ENCODE measurements at places on chromosomes 7 and 10.

GRCh38 chr10:113386005-113386404, 166.8 kb upstream of the HABP2 start:
- no peak for DNase-seq

GRCh38 chr7:99024066-99024465, 119.8 kb downstream of the SMURF1 start:
- no peak for DNase-seq

GRCh38 chr10:24938076-24938475, 14.3 kb downstream of the PRTFDC1 start:
- no peak for DNase-seq

DNA sequence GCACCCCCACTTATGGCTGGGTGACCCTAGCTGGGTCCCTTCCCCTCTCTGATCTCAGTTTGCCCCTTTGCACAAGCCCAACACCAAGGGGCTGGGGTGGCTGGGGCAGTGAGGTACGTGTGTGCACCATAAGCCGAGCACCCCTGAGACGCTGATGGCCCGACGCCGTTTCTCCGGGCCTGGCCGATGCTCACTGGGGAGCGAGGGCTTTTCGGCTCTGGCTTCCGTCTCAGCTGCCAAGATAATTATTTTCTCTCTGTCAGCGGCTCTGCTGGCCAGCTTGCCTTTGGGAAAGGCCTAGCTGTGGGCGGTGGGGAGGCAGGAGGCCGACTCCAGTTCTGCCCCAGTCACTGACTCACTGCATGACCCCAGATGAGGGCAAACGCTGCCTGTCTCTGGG, 91.0 kb downstream of the ZMIZ1 start:
- no peak for DNase-seq

DNA sequence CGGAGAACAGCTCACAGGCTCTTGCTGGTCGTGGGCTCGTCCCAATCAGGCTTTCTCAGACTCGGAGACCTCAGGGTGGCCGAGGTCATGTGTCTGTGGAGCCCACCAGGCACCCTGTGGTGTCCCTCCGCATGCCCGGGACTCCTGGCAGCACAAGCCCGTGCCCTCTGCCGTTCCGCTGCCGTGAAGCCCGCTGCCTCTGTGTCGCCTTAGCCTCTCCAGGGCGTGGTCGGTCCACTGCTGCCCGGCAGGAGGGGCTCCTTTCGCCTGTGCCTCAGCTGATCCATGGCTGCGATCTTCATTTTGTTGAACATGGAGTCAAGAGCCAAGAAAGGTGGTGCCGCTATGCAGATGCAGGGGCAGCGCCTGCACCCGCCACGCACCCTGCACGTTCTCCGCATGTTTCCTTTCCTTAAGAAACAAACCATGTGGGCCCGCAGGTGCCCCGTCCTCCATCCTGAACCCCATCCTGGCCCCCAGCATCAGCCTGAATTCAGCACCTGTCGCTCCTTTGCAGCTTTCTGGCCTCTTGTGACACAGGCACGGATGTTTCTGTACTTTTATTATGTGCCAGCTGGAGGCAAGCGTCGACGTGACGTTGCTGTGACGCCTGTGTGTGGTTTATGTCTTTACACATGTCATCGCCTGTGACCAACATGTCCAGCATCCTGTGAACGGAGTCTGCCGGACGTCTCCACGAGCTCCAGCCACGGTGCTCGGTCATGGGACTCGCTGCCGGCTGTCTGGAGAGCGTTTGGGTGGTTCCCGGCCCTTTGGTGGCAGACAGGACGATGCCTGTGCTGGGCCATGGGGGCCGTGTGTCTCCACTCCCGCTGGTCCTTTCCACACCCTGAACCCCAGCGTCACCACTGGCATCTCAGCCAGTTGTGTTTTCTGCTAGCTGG, 69.9 kb downstream of the NKX6-2 start:
- DNase-seq = peak; percentile 8

DNA sequence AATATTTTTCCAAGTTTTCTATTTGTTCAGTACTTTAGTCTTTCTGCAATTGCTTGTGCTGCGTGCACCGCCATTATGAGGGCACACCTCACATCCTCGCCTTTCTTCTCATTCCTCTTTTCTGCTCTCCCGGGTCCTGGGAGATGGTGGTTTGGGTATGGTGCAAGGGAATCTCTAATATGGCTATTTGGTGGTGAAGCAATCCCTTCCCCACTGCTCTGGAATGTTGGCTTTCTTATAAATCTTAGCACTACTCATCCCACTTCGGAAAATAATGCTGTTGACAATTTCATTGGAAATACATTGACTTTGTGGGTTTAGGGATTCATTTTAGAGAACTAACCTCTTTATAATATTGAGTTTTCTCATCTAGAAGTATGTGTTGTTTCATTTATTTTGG, 1.9 kb upstream of the GCK start:
- no peak for DNase-seq

- DNase-seq = no peak
Measured at GRCh38 chr10:84388148-84388547, 59.8 kb downstream of the CCSER2 start.

DNA sequence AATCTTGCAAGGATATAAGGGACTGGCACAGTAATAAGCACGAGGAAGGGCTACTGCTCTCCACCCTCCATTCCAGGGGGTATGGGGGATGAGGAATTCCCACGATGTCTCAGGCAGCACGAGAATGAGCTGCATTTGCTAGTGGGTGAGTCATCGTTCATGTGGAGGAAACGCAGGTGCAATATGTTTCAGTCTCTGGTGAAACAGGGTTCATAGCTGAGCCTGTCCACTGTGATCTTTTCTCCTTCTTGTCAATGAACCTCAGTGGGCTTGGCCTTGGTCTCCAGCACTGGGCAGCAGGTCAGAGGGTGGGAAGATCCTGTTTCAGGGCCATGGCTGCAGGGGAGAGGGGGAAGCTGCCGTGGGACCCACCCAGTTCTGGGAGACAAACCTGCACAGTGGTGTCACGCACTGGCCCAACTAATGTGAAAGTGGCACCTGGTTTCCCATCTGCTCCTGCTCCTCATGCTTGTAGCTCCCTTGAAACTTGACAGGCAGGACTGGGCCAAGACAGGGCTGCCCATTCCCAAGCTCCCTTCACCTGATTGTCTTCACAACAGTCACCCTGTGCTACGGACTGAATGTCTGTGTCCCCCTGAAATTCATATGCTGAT, 181.9 kb downstream of the USP6NL start:
- no peak for DNase-seq

DNA sequence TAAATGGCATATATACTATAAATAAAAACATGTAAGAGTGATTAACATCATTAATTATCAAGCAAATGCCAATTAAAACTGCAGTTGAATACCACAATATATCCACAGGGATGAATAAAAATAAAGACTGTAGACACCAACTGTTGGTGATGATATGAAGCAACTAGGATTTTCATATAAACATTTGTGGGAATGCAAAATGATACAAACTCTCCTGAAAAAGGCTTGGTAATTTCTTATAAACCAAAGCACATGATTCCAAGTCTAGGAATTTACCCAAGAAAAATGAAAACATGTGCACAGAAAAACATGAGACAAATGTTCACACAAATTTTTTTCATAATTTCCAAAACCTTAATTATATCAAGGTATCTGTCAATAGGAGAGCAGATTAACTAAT, 448.1 kb downstream of the ETV1 start:
- DNase-seq = no peak

DNA sequence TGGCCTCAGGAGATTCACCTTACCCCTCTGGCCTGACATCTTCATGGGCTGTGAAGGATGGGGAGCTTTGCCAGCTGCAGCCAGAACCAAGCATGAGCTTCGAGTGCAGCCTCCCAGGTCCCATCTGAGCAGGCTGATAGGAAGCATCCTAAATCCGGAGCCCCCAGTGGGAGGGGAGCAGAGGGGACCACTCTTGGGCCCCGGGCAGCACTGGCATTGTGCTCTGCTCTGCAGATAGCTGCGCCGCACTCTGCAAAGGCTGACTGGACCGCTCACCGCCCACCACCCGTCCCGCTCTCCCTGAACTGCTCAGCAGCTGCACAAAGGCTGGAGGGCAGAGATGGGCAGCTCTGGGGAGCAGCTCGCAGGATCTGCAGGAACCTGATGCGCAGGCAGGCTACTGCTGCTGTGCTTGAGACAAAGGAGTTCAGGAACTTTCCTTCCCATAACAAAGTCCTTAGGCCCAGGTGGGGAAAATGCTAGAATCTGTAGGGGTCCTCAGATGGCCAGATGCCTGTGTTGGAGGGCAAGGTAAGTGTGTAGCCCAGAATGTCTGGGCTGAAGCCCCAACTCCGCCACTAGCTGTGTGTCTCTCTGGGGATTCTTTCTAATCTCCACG, 51.8 kb downstream of the ARHGAP22 start:
- DNase-seq = no peak

- DNase-seq = no peak
Measured at GRCh38 chr7:98212532-98213041, 1.3 kb downstream of the BHLHA15 start.

GRCh38 chr7:127745445-127745844, 93.5 kb downstream of the SND1 start:
- no peak for DNase-seq

GRCh38 chr10:62869958-62870357, 53.8 kb upstream of the EGR2 start:
- DNase-seq = no peak

DNA sequence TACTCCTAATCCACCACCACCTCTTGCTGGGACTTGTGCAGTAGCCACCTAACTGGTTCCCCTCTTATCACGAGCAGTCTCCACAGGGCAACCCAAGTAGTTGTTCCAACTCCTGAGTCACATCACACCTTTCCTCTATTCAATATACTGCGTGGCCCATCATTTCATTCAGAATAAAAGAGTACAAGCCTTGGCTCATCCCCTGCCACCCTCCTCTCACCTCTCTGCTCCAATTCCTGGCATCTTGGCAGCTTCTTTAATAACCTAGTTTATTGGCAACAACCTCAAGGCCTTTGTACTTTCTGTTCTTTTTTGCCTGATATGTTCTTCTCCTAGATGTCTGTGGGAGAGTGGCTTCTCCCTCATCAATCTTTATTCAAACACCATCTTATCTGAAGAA, 199.4 kb downstream of the KIAA1217 start:
- no peak for DNase-seq

GRCh38 chr10:103106539-103106938, 86.5 kb downstream of the NT5C2 start:
- DNase-seq = no peak

- DNase-seq = no peak
Measured at GRCh38 chr10:102616066-102616770, 28.1 kb upstream of the TRIM8 start.

DNA sequence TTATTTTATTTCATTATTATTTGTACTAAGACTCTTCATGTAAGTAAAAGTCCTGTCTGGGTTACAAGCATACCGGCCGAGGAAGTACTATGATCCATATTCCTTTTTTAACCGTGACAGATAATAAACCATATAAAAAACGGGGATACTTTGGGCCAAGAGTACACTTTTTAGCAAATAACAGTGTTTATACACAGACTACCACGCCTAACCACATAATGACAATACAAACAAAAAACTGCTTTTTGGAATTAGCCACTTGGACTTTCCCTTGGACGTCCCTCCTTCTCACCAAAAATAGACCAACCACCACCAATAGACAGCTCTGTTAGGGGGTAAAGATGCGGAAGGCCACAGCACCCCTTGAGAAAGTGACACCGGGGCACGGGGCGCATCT, 800 bp downstream of the MINDY3 start:
- no peak for DNase-seq

DNA sequence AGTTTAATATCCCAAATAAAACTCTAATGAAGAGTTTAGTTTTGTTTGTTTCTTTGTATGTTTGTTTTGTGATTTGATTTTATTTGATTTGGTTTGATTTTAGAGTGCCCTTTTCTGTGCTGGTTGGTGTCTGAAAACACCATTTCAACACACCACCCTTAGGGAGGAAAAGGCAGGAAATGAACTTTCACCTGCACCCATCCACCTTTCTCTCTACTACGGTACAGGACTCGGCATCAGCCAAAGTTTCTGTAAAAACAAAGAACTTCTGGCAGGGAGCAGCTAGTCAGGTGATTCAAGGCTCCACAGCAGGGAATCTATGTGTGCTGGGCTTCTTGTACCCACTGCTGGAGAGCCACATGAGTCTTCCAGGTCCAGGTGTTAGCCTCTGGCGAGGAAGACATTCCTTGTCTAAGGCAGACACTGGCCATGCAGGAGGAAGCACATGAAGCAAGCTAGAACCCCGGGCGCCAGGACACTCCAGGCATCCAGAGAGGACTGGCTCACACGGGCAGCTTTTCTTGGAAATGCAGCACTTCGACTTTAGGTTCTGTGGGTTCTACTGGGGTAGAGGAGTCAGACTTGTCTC, 22.1 kb upstream of the STK17A start:
- DNase-seq = no peak

GRCh38 chr7:98202367-98203195, 8.7 kb upstream of the BHLHA15 start:
- no peak for DNase-seq

DNA sequence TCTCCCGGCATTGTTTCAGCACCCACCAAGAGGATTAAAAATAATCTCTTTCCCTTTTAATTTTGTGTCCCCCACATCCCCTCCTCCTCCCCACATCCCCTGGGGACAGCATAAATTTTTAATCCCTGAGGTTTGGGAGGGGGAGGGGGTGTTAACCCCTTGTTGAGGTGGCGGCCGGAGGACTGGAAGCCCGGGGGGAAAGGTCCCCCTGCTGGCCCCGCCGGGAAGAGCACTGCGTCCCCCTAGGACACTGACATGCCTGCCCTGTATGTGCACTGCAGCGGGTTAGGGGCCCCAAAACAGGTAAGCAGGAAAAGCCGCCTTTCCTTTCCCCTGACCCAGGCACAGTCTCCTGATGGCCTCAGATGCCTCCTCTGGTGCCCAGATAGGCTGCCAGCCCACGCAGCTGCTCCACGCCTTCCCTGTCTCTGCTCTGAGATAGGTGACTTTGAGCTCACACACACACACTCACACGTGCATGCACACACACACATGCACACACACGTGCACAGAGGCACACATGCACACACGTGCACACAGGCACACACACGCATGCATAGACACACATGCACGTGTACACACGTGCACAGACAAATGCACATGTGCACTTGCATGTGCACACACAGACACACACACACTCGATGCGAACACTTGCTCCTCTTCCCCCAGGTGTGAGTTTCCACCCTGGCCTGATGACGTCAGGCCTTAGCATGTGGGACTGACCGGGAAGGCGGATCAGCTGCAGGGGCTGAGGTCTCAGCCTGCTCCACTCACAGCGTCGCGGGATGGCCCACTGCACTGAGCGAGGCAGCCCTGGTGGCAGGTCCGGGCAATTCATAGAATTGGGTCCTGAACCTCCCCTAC, 12.3 kb downstream of the CNPY1 start:
- no peak for DNase-seq

- DNase-seq = no peak
Measured at GRCh38 chr10:16570731-16571130, 49.1 kb upstream of the C1QL3 start.

- DNase-seq = no peak
Measured at GRCh38 chr10:133292919-133293809, 15.5 kb downstream of the TUBGCP2 start.

GRCh38 chr10:101297901-101298486, 56.0 kb upstream of the BTRC start:
- DNase-seq = peak; percentile 52
